ENCODE measurements at places on chromosomes 6 and 20. TPM values are rescaled to one million over a fixed set of nuclear protein-coding genes. Genes with fewer than 3 reads are reported as not detected.

BAG2 gene
- total RNA-seq, result 7.0 TPM

TAGAP gene
- total RNA-seq, result not detected

HLA-DOB gene
- not detected for total RNA-seq

ZSCAN9 gene
- total RNA-seq, result 14.7 TPM

ESR1 gene
- under 0.01 TPM for total RNA-seq

LRRC73 gene
- total RNA-seq, result 0.19 TPM

KCNG1 gene
- 8.6 TPM for total RNA-seq

MEI4 gene
- total RNA-seq, result under 0.01 TPM

ZDHHC14 gene
- total RNA-seq, result 6.5 TPM

PLN gene
- total RNA-seq, result not detected

HLA-DQA2 gene
- not detected for total RNA-seq

SLC32A1 gene
- total RNA-seq, result not detected

OOEP gene
- total RNA-seq, result not detected

NKX2-4 gene
- total RNA-seq, result not detected

TBX18 gene
- 29.8 TPM for total RNA-seq

ULBP1 gene
- 0.09 TPM for total RNA-seq

BMP7 gene
- total RNA-seq, result not detected

MPC1 gene
- 21.5 TPM for total RNA-seq

HRH3 gene
- total RNA-seq, result not detected

All from endothelial cell of coronary artery (primary cell).